Hematopoietic multipotent progenitor cell treated with erythropoietin and hydrocortisone succinate and interleukin-3 and kit ligand, for 4 days (in vitro differentiated cells): ENCODE measurements at places on chromosomes 7 and 10.

DNA sequence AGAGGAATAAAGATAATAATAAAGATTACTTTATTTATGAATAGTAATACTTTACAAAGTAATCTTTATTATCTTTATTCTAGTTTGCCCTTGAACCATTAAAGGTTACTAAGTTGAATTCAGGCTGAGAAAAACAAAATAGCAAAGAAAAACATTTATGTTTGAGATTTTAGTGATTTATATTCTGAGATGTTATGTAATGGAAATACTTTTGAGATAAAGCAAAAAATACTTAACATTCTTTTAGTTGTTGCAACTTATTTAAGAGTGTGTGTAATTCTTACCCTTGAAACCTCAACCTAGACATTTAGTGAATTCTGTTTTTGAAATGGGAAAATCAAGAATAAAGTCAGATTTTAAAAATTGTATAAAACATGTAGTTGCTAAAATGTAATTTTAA lies 40.0 kb downstream of the MINPP1 start:
- DNase-seq: no peak

DNA sequence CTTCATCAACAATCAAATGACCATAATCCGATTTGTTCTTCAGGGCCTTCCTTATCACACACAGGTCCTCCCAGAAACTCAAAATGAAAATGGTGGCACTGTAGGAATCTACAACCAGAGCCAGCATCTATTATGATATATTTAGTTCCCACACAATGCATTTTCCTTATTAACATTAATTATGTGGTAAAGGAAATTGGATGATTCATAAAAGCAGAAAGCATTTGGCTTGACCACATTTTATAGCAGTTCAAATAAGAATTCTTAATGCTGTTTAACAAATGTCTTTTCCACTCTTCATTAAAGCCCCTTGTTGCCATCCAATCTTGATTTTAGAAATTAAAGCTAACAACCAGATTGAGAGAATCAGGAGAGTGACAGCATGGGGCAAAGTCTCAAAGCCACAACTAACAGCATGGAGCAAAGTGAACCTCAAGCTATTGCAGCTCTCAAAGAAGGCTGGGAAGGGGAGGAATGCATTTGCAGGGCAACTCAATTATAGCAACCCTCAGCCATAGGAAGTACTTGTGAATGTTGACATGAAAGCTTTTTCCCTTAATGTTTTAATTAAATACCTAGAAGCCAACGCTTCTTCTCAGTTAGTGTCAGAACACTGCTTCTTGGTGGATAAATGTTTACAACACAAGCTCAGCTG lies 549.1 kb downstream of the NXPH1 start:
- DNase-seq: no peak

DNA sequence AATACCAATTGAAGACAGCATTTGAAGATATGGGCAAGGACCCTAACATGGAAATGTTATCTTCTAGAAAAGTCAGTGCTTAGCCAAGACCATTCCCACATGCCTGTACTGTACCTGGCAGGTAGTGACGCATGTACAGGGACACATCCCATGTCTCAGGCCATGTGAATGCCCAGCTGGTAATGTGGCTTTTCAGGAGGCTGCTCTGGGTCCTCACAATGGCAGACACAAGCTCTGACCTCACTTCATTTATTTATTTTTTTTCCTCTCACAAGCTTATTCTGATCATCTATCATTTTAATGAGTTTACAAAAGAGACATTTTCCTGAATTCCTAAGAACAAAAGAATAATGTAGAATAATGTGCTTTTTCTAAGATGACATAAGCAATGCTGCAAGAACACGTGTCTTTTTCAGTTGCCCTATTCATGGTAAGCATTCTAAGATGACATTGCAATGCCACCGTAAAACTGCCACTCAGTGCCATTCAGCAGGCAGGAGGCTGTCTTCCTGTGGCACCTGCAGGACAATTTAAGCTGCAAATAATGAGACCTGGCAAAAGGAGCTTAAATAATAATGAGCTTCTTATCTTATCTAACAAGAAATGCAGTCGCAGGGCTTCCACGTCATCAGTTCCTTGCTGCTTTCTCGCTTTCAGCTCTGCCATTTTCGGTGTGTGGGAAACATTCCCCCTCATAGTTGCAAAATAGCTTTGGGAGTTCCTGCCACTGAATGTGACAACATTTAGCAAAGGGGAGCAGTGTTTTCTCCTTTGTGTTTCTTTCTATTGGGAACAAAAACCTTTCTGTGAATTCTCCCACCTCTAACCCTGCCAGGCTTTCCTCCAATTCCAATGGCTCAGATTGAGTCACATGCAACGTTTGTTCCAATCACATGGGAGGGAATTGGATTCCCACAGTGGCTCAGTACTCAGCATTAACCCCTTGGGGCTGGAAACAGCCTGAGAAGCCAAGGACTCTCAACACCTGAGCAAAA lies 113.0 kb downstream of the SEC23IP start:
- DNase-seq: no peak

DNA sequence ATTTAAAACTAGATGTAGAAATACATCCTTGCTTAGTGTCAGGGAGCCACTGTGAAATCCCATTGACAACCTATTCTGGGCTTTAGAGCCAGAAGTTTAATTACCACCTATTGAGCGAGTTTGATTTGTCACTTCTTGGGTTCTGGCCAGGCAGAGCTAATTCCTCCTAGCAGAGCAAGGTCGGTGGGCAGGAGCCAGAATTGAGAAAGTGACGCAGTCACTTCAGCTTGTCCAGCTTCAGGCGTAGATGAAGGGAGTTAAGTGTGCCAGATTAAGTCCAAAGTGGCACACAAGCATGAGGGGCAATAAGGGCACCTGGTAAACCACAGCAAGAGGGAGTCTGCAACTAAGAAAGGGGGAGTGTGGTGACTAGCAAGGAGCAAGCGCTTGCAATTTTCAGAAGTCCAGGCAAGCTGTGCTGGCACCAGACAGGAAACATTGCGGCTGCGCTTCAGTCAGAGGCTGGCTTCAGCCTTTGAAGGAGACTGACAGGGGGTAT lies 119.4 kb downstream of the ST7 start:
- DNase-seq: peak; percentile 71

GRCh38 chr7:18866359-18867036 lies 250.9 kb downstream of the TWIST1 start:
- no peak for DNase-seq

GRCh38 chr10:128130051-128130450 lies 3.8 kb upstream of the MKI67 start:
- no peak for DNase-seq

GRCh38 chr7:23490357-23491135 lies 20.3 kb upstream of the IGF2BP3 start:
- peak; percentile 83 for DNase-seq

- DNase-seq: no peak
Observed at GRCh38 chr7:7639421-7639820, 1.1 kb upstream of the UMAD1 start.

GRCh38 chr7:11236680-11237079 lies 263.0 kb downstream of the PHF14 start:
- DNase-seq: no peak

GRCh38 chr7:4523219-4523618 lies 158.9 kb upstream of the FOXK1 start:
- DNase-seq: no peak

DNA sequence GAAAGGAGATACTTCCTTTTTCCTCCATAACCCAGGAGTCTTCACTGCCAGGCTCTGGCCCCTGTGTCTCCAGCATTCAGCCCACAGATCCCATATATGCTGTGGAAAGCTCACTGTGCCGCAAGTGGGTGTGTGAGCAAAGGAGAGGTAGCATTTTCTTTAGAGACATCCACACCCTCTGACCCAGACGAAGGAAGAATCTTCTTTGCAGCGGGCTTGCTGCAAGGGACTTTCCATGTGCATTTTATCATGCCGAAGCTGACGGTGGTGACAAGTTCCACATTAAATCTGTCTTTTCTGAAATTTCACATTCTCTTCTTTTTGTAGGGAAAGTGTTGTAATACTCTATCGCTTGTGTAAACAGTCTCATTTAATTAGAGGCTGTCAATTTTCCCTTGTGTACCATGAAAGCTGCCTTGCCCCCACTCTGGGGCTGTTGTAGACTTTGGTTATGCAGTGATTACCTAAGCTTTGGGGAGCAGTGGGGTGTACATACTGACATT lies 409.5 kb downstream of the SUGCT start:
- DNase-seq: no peak

GRCh38 chr10:112275512-112276245 lies 7.5 kb upstream of the TECTB start:
- DNase-seq: no peak

DNA sequence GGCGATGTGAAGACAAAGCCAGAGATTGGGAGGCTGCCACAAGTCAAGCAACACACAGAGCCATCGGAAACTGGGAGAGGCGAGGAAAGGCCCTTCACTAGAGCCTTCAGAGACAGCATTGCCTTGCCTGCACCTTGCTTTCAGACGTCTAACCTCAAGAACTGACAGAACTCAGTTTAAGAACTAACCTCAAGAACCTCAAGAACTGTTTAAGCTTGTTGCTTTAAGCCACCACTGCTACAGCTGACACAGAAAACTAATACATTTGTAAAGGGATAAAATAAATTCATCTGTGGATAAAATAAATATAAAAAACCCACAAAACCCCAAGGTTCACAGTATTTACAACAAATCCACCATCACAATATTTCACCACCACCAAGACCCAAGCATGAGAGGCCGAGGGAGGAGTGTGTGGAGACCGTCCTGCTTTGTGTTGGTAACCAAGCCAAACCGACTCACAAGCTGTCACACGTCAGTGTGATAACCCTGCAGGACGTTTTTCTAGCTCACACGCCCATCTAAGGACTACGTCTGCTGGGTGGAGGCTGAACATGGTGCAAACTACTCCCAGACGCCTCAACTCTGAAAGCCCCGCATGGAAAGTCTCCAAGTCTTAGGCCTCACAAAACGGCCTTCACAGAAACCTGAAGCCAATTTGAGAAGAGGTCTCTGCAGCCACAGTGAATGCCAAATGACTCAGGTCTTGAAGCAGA lies 116.8 kb downstream of the ABLIM1 start:
- DNase-seq: peak; percentile 67

GRCh38 chr7:1438821-1439220 lies 20.4 kb downstream of the MICALL2 start:
- DNase-seq: no peak

GRCh38 chr7:120947980-120948379 lies 2.6 kb upstream of the ING3 start:
- no peak for DNase-seq

GRCh38 chr10:131609176-131609575 lies 291.6 kb upstream of the PPP2R2D start:
- DNase-seq: no peak

GRCh38 chr10:17544465-17544864 lies 72.7 kb downstream of the HACD1 start:
- DNase-seq: no peak

DNA sequence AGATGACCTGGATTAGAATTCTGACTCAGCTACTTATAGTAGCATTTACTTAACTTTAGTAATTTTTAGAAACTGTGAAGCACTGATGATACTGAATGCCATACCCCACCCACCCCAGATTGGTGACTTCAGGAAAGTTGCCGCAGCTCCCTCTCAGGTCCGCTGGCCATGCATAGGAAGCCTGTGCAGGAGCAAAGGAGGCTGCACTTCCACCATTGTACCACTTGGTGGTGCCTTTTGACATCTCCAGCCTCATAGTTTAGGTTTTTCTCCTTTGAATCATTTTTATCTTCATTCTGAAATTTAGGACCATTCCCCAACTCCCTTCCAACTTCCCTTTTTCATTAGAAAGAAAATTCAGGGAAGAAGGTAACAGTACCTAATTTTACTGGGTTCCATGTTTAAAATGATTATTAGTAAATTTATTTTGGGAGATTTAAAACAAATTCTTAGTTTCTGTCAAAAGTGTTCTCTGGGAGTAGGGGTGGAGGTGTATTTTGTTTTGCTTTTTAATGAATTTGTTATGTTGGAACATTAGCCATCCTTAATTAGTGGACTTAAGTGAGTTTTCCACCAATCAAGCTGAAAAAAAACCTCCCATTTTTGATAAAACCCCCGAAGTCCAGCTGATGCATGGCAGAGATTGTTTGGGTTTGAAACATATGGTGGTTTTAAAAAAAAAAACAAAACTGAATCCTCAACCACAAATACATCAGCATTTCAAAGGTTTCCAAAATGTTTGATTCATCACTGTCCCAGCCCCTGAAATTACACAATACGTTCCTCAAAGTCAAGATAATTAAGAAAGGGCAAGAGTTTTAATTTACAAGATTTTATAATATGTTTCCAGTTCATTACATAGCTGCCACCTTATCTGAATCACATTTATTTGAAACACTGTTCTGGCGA lies 109.6 kb downstream of the WNT2 start:
- DNase-seq: peak; percentile 78

- peak; percentile 15 for DNase-seq
Observed at GRCh38 chr10:13158401-13158800, 3.0 kb upstream of the MCM10 start.

- DNase-seq: no peak
Observed at GRCh38 chr10:117663750-117664149, 121.2 kb downstream of the EMX2 start.

DNA sequence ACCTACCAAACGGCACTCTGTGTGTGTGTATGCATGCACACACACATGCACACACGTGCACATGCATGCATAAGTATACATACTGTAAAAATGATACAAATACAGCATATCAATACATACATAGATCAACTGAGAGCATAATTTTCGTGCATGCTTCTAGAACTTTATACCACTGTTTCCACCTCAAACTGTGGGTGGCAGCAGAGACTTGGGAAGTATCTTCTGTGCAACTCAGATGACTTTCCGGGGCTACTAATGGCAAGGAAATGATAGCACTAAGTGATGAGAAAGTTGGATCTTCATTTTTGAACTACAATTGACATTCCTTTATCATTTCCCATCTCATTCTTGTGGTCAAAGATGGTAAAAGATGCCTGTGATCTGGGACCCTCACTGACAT lies 570.7 kb downstream of the REEP3 start:
- DNase-seq: peak; percentile 29

GRCh38 chr10:33566426-33566825 lies 232.0 kb upstream of the NRP1 start:
- no peak for DNase-seq

DNA sequence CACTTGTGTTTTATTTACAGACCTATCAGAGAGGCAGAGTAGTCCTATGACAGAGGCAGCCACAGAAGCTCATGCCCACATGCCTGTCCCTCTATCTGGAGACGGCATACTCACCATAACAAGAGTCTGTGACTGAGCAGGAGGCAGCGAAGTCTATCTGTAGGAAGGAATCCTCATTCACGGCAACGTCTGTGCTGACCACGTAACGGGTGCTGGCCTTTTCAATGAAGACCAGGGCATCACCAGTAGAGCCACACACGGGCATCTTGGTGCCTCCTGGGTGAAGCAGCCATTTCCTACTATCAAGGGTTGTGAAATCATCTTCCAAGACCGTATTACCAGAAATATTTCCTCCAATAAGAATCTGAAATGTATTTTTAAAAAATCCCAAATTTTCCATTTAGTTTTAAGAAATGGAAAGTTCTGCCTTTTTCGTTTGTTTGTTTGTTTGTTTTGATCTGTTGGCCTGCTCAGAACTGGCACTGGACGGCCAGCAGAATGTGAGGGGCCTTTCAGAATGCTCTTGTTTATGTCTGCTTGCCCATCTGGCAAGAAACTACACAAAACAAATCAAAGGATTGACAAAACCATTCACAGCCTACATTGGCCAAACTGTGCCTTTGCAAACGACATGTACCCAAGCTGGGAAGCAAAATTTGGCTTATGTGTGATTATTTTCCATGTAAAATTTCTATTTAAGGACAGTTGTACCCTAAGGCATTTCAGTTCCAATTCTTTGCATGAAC lies 93.1 kb upstream of the SLC26A5 start:
- DNase-seq: no peak
